ENCODE measurements at places on chromosomes 1 and 21.
A peak's percentile ranks its signal among the peaks of the same experiment; 100 is the strongest.

- DNase-seq = no peak
These were observed 94.7 kb downstream of the PLPP3 start for GRCh38 chr1:56484695-56485094.

GRCh38 chr1:88139633-88140032 lies 544.4 kb upstream of the PKN2 start:
- DNase-seq = no peak

GRCh38 chr1:78373676-78374075 lies 117.1 kb upstream of the PTGFR start:
- DNase-seq = no peak

DNA sequence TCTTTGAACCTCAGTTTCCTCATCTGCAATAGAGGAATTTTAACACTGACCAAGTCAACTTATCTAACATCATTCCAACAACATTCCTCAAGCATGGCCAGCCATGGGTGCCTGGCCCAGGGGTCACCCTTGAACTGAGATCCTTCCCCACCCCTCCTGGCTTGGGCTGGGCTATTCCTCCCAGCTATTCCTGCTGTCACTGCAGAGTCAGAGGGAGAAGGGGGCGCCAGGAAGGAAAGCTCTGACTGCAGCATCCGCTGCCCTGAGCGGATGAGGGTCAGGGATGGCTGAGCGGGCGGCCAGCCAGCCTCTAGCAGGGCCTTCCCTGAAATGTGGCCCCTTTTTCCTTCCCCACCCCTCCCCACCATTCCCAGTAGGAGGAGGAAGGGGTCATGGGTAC lies 3.1 kb downstream of the TINAGL1 start:
- DNase-seq = no peak

DNA sequence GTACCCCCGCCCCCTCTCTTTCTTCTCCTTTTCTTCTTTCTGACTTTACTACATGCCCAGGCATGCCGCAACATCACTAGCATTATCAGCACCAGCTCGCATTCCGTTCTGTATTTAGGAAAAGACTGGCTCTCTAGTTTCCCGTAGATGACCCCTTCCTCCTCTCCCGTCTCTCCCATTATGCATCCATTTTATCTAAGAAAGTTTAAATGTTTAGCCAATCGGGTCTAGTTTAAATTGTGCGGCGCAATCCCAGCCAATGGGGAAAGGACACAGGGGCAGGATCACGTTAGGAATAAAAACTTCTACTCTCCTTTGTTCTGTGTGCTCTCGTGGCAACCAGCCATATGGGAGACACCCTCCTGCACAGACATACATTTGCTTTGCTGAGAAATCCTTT lies 2.3 kb upstream of the KRTAP10-7 start:
- DNase-seq = no peak

DNA sequence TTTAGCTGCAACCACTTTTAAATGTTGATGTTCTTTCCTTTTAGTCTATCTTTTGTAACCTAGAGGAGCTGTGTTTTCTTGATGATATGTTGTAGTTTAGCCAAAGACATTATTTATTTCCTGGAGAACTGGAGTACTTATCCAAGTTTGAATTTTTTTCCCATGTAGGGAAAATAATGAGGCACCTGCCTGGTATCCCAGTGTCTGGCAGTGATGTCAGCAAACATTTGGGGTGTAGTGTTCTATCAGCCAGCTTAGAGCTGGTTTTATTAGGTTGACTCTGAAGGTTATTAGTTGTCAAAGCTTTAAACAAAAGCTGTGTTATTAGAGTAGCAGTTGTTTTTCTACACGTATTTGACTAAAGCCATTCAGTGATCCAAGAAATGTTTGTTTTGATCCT lies 3.2 kb downstream of the CTPS1 start:
- DNase-seq = no peak

GRCh38 chr1:27000090-27000816 lies 6.8 kb downstream of the TRNP1 start:
- DNase-seq = no peak

GRCh38 chr21:26441149-26441548 lies 131.9 kb downstream of the CYYR1 start:
- DNase-seq = no peak

DNA sequence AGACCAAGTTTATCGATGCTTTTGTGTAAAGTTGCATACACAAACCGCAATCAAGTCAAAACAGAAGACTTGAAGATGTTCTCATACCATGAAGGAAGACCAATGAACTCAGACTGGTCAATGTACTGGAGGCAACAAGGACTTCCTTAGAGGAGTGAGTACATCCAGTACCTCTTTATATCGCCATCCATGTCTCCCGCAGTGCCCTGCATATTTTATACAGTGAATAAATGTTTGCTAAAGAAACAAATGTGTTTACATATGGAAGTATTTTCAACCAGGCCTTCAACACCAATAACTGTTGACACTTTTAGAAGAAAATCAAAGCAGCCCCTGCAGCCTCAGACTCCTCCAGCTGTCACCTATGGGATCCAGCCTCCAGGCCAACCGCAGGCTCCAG lies 125.6 kb downstream of the SMYD3 start:
- no peak for DNase-seq

GRCh38 chr1:228936881-228937280 lies 201.6 kb downstream of the RHOU start:
- no peak for DNase-seq

DNA sequence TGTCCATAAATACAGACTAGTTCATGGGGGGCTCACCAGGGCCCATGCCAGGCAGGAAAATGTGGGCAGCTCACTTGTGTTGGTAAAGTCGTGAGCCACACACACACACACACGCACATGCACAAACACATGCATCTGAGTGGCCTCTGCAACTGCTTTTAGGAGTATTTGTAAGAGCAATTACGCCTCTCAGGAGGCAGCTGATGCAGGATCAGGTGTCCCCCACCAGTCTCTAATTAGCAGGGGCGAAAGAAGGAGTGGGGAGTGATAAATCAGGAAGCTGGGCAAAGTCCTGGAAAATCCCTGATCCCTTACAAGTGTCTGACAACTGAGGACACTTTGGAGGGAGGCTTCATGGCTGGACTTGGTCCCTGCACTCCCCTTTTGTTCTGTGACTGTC lies 5.7 kb upstream of the IVL start:
- no peak for DNase-seq

- DNase-seq = no peak
These were observed 93.4 kb downstream of the CD58 start for GRCh38 chr1:116477429-116477828.

- no peak for DNase-seq
These were observed 754.6 kb downstream of the MRPL39 start for GRCh38 chr21:24852610-24853195.

- DNase-seq = no peak
These were observed 9.4 kb downstream of the C1orf174 start for GRCh38 chr1:3890389-3891328.

- DNase-seq = peak; percentile 74
These were observed at the start of gene DEGS1 for GRCh38 chr1:224182866-224183590. Gene DEGS1 (plus strand): TSS chr1:224183240. CDS start chr1:224183337, 97 bp downstream.

DNA sequence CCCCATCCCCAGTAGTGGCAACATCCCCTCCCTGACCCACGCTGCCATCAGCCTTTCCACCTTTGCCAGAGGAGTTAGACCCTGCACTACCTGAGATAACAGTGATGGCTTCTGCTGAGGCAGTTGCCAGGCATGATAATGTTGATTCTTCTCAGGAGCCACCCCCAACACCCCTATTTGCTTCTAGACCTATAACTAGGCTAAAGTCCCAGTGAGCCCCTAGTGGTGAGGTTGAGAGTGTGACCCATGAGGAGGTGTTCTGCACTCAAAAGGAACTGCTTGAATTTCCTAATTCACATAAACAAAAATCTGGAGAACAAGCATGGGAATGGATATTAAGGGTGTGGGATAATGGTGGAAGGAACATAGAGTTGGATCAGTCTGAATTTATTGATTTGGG lies 159.6 kb upstream of the COL11A1 start:
- no peak for DNase-seq

GRCh38 chr1:206696812-206697585 lies 12.3 kb downstream of the MAPKAPK2 start:
- no peak for DNase-seq

GRCh38 chr1:212683357-212683722 lies 16.3 kb downstream of the BATF3 start:
- no peak for DNase-seq

DNA sequence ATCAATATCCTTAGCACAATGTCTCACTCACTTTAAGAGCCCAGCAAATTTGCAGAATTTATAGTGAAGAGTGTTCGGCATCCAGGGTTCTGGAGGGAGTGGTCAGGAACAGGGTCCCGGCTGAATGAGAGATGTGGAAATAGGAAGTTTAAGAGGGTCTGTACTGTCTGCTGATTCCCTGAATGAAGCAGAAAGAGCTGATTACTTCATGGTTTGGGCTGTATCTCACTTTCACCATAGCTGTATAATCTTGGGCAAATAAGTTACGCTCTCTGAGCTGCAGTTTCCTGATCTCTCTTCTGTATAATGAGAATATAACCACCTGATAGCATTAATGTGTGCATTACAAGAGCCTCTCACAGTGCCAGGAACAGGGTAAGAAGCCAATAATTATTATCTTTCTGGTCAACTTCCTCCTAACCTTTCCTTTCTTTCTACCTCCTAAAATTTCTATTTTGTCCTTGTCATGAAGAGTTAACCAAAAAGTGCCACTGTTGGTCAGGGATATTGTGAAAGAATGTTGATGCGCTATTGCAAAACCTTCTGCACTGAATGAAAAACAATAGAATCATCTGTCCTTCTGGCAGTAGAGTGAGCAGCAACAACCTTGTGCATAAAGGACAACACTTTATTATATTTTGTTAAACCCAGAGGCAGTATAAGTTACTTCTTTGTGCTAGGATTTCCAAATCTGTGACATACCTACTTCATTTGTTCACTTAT lies 14.7 kb upstream of the PTGFR start:
- DNase-seq = no peak

DNA sequence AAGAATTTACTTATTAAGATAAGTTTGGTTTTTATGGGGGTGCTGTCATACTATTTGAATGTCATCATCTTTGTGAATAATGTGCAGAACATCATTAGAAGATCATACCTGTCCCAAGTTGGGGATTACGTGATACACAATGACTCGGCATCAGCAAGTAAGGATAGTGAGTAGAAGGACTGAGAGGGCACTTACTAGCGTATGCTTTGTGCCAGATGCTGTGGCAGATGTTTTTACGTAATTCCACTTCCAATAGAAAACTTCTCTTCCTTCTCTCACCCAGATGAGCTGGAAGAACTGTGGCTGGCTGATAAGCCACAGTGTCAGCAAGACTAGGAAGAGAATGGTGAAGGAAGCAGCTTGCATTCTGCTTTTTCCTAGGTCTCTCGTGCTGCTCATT lies 28.1 kb upstream of the TGFB2 start:
- DNase-seq = no peak

DNA sequence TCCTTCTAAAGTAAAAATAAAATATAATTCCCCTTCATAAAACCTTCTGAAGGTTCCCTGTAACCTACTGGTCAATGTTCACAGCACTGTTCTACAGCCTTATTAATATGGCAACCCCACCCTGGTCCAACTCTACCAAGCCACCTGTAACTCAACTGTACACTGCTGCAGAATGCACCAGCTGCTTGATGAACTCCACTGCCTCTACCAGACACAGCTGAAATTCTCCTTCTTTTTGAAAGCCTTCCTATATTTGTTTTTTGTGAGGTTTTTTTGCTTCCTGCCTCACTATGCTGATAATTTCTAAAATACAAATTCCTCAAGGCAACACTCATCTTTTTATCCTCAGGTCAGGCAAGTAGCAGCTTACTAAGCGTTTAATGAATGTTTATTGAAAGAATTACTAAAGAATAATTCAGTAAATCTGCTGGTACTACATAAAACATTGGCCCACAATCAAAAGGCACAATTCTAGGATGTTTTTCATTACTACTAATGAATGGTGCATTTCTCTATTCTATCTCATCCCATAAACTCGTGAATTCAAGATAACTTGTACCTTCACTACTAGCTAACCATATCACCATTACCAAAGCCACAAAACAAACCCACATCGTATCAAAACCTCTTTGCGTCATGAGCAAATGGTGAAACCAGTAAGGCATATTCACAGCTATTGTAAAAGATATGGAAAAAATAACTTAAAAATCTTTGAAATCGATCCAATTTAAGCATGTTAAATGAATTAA lies 2.4 kb downstream of the SSX2IP start:
- DNase-seq = no peak

GRCh38 chr1:7921796-7922195 lies 18.8 kb downstream of the TNFRSF9 start:
- no peak for DNase-seq

DNA sequence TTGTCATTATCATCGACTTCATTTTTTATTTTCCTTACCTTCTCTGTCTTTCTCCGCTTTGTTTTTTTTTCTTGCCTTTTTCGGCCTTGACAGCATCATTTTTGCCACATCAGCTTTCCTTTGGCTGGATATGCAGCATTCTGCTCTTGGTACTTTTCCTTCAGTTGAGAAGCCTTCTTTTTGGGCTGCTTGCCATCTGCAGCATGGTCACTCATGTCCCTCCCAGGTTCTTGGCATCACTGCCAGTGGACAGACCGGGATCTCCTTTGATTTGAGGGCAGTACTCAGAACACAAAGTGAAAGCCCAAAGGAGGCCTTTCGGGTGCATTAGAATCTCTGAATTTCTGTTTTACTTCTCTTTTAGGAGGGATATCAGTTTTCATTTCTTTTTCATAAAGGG lies 3.7 kb upstream of the PARP1 start:
- DNase-seq = no peak

GRCh38 chr1:111030590-111030989 lies 66.9 kb upstream of the LRIF1 start:
- peak; percentile 17 for DNase-seq

GRCh38 chr1:245752561-245752960 lies 597.8 kb downstream of the KIF26B start:
- DNase-seq = no peak

GRCh38 chr1:164664127-164664526 lies 105.1 kb downstream of the PBX1 start:
- no peak for DNase-seq

GRCh38 chr21:33674226-33674625 lies 31.9 kb downstream of the ITSN1 start:
- DNase-seq = no peak

- DNase-seq = no peak
These were observed 50.0 kb upstream of the PRELP start for GRCh38 chr1:203425663-203425975.

DNA sequence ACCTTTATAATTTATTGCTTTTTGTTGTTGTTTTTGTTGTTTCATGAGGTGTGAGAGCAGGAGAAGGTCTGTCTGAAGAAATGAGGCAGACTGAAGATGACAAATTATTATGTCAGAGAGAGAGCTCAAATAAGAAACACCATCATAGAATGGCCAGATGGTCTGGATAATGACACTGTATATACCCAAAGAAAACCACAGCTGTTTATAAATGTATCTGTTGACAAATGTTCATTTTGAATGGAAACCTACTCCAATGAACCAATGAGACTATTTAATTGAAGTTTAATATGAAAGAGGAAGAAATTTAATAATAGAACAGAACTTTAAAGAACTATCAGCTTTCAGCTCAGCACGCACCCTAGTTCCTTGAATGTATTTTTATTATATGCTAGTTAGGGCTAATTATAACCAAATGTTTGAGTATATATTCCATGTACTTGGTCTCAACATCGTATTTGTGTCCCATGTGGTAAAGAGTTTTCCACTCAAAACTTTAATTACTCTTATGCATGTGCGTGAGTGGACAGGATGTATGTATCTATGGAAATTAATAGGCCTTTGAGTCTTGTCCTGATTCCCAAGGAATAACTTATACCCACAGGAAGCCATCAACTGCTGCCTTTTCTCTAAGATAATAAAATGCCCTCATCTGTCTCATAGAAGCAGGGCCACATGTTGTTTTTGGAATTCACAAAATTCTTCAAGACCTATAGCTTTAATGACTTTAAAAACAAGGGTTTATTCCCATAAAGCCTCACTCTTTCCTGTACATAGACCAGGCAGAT lies 202.7 kb downstream of the KCNK2 start:
- DNase-seq = no peak

- no peak for DNase-seq
These were observed 183.1 kb downstream of the ZSCAN20 start for GRCh38 chr1:33655496-33655895.

Measured in activated CD4-positive, CD25-positive, alpha-beta regulatory T cell (primary cell).